Cardiac ventricle fibroblast (primary cell): ENCODE measurements at places on chromosomes 7 and 10. TPM values are rescaled to one million over a fixed set of nuclear protein-coding genes. Genes with fewer than 3 reads are reported as not detected.

Gene RTKN2
- not detected in 2 replicates for total RNA-seq

Gene C10orf143
- total RNA-seq = 1.1 and 3.2 TPM in 2 replicates

Gene NAT16
- total RNA-seq = not detected in 2 replicates

Gene TMEM184A
- not detected in 2 replicates for total RNA-seq

Gene VGF
- not detected in 2 replicates for total RNA-seq

Gene ZNF736
- 4.6 and 4.8 TPM in 2 replicates for total RNA-seq

Gene GARIN1A
- total RNA-seq = 0.19 and 0.20 TPM in 2 replicates

Gene HHEX
- total RNA-seq = 1.9 and 2.3 TPM in 2 replicates

Gene LIPJ
- total RNA-seq = not detected in 2 replicates

Gene DENND2A
- 3.2 and 3.7 TPM in 2 replicates for total RNA-seq

Gene DUSP5
- total RNA-seq = 4.5 and 6.9 TPM in 2 replicates

Gene CPA2
- total RNA-seq = not detected in 2 replicates

Gene CTAGE4
- total RNA-seq = 0.44 TPM in 1 of 2 replicates, not detected in the other

Gene H2BK1
- not detected in 2 replicates for total RNA-seq

Gene NPSR1
- total RNA-seq = not detected in 2 replicates

Gene INHBA
- total RNA-seq = 1.5 and 1.9 TPM in 2 replicates

Gene HPSE2
- not detected in 2 replicates for total RNA-seq

Gene SPRN
- 0.20 and 0.75 TPM in 2 replicates for total RNA-seq

Gene PLCE1
- total RNA-seq = 4.2 and 4.9 TPM in 2 replicates

Gene GRID2IP
- not detected in 2 replicates for total RNA-seq

Gene GSTO2
- 0.25 and 0.54 TPM in 2 replicates for total RNA-seq

Gene SPDYE9
- total RNA-seq = not detected in 2 replicates

Gene BTBD16
- total RNA-seq = not detected in 2 replicates

Gene WNT8B
- total RNA-seq = not detected in 2 replicates

Gene SPDYE8
- total RNA-seq = not detected in 2 replicates

Gene HGF
- total RNA-seq = 264 and 285 TPM in 2 replicates

Gene GFRA1
- total RNA-seq = 0.19 and 0.68 TPM in 2 replicates

Gene IFIT1B
- 0.29 TPM in 1 of 2 replicates, not detected in the other for total RNA-seq

Gene CWF19L1
- total RNA-seq = 7.2 and 10.6 TPM in 2 replicates
